H1 (cell line): ENCODE measurements at places on chromosomes 5 and 9. TPM values are rescaled to one million over a fixed set of nuclear protein-coding genes. Genes with fewer than 3 reads are reported as not detected.

DNA sequence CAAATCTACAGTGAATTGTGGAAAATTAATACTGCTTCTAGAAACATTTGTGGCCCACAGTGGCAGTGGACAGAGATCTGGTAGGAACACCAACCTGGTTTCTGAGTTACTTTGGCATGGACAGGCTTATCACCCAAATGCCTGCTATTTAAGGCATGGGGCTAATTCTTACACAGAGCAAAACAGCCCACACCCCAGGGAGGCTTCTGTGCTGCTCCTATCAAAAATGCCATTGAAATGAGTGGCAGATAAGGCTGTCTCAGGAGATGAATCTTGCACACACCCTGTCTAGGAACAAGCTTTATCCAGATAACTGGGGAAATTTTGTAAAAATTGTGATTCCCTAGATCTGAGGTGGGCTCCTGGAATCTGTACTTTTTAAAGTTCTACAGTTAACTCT, 307.1 kb downstream of the TLE1 start:
- no peak overlapping the region for H3K27ac ChIP-seq
- H3K4me3 ChIP-seq: no peak overlapping the region
- H3K4me1 ChIP-seq: no peaks in the 10 kb centered on the region

Gene FGF1
- polyA plus RNA-seq: 0.17 and 0.30 TPM in 2 replicates

DNA sequence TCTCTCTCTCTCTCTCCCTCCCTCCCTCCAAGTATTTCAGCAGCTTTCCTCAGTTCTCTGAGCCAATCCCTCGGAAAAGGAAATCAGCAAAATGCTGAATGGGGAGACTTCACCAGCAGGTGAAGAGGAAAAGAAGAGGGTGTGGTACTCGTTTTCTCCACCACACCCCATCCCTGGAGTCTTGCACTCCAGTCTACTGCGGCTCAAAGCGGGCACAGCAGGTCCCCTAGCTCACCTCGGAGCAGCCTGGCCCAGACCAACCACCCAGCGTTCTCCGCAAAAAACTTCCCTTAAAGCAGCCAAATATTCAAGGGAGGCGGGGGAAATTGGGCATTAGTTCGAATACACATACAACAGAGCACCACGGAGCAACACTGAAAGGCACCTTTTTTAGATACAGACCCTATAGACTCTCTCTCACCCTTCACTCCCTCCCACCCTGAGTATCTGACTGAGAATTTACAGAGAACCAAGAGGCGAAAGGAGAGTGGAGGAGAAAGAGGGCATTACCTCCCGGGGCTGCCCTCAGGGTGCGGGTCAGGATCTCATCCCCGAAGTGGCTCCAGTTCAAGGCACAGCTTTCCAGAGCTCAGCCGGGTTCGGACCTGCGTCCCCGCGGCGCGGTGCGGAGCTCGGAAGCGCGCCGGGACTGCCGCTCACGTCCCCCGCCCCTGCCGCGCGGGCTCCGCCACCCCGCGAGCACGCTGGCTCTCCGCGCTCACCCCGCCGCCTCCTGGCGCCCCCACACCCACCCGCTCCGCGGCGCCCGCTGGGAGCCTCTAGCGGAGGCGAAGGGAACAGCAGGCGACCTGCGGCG, 1638.5 kb upstream of the C9orf72 start:
- H3K27me3 ChIP-seq: peaks cover 8% of the 10 kb centered on the region
- peaks cover 3% of the 10 kb centered on the region; the same call in 1 of the 2 replicates for H3K4me1 ChIP-seq
- DNase-seq: peak; percentile 85
- no peak overlapping the region for H3K27ac ChIP-seq
- no peaks in the 10 kb centered on the region for H3K36me3 ChIP-seq
- H3K4me3 ChIP-seq: peak overlapping the region; percentile 89

Gene PGM5
- polyA plus RNA-seq: 0.06 TPM in 1 of 2 replicates, not detected in the other

DNA sequence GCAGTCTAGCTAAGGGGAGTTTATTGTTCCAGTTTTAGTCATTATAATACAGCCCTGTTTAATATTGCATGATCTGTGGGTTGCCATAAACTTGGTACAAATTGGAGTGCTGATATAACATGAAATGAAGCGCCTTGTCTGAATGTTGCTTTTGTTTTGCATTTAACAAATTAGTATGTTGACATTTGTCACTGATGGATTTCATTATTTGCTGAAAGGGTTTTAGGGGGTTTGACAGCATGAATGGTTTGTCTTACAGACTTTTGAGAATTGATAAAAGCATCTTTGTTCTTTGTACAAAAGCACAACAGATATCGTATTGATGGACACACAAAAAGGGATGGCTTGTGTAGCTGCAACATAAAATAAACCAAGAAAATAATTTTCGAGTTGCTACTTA, 178.3 kb downstream of the AOPEP start:
- DNase-seq: no peak
- no peak overlapping the region for H3K4me3 ChIP-seq
- no peaks in the 10 kb centered on the region for H3K27me3 ChIP-seq
- no peak overlapping the region for H3K27ac ChIP-seq
- H3K4me1 ChIP-seq: peaks cover 3% of the 10 kb centered on the region

Gene CRHBP
- polyA plus RNA-seq: 0.30 and 0.42 TPM in 2 replicates

Gene PRUNE2
- polyA plus RNA-seq: 3.2 and 5.5 TPM in 2 replicates

DNA sequence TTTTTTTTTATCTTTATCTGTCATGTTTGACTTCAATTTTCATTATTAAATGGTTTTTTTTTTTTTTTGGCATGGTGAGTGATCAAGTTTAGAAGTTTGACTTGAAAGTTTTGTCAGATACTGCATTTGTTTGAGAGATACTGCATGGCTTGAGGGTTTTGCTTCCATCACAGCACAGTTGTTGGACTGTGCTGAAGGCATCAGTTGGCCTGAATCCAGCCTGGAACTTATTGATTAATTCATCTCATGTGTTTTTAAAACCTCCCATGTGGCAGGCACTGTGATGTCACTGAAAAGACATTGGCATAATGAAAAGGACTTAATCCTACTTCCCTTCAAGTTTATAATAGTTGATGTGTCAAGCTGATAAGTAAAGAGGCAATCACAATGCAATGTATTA, 128.4 kb downstream of the FGF10 start:
- H3K27me3 ChIP-seq: no peaks in the 10 kb centered on the region
- DNase-seq: no peak
- H3K4me1 ChIP-seq: no peaks in the 10 kb centered on the region
- H3K4me3 ChIP-seq: no peak overlapping the region
- no peak overlapping the region for H3K27ac ChIP-seq

DNA sequence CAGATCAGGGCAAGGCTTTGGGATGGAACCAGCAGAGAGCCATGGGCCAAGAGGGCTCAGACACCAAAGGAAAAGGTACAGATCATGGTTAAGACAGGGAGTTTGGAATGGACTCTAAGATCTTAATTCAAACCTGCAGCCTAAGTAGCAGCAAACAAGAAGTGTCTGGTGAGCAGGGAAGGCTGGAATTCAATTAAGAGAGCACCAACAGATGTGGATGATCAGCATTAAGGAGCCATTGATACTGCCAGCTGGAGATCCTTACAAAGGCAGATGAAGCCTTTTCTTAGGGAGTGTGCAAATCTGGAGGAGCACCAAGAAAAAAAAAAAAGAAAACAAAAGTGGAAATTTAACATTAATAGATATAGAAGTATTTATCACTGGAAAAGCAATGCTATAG, 516.8 kb downstream of the RASEF start:
- H3K36me3 ChIP-seq: no peaks in the 10 kb centered on the region
- H3K27ac ChIP-seq: no peak overlapping the region
- H3K4me3 ChIP-seq: no peak overlapping the region
- no peak for DNase-seq
- H3K27me3 ChIP-seq: no peaks in the 10 kb centered on the region
- H3K4me1 ChIP-seq: no peaks in the 10 kb centered on the region

DNA sequence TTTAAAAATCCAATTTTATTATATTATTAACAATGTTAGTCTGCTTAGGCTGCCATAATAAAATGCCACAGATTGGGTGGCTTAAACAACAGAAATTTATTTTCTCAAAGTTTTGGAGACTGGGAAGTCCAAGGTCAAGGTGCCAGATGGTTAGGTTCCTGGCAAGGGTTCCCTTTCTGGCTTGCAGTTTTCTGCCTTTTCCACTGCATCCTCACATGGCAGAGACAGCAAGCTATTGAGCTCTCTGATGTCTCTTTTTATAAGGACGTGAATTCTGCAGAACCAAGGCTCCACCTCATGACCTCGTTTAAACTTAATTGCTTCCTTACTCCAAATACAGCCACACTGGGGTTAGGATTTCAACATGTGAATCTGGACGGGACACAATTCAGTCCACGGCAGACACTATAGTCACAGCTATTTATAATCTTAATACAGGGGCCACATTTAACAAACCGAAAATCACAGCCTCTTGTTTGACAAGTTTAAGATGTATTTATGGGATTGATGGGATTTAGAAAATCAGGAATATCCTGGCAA, 174.9 kb upstream of the PUM3 start:
- no peak overlapping the region for H3K27ac ChIP-seq
- H3K4me1 ChIP-seq: 0 out of 2 replicates have a peak, but pooled peaks cover 4% of the 10 kb centered on the region
- DNase-seq: no peak
- H3K27me3 ChIP-seq: no peaks in the 10 kb centered on the region
